ENCODE measurements at places on chromosomes 11 and 22.

- no peak for DNase-seq
Measured at GRCh38 chr22:33030923-33031525, 27.2 kb downstream of the SYN3 start.

DNA sequence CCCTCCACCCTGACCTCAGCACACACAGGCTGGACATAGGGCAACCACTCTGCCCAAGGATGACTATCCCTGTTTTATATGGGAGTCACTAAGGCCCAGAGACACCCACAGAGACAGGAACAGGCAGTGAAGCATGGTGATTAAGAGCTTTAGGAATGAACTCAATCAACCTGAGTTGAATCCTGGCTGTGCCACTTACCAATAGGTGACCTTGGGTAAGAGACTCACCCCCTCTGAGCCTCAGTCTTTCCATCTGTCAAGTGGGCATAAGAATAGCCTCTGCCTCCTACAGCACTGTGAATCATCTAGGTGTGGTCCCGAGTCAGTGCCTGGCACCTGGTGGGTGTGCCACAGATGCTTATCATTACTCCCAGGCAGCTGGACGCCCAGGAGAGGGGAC is 6.8 kb downstream of the CRYBB1 start:
- no peak for DNase-seq

- no peak for DNase-seq
Measured at GRCh38 chr11:87736928-87737327, 438.3 kb downstream of the RAB38 start.

DNA sequence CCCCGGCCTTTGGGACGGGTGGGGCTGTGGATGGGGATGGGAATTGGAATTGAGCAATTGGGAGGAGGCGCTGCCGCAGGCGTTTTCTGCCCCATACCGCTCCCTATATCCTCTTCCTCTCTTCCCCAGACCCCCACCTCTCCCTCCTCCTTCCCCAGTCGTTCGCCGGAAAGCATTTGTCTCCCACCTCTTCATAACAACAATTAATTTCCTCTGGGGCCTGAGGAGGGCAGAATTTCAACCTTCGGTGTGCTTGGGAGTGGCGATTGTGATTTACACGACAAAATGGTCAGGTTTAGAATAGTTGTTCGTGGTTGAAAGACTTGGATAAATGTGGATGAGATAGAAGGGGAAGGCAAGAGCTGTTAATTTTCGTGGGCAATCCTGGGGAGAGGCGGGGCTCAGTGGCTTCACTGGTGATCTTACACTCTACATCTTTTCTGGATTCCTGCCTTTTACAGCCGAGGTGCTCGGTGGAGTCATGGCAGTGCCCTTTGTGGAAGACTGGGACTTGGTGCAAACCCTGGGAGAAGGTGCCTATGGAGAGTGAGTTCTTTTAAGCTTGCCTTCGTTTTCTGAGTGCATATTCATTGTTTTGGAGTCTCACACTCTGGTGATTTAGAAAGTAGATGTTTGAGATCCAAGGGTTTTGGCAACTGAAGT is 1.5 kb downstream of the CHEK1 start:
- no peak for DNase-seq

DNA sequence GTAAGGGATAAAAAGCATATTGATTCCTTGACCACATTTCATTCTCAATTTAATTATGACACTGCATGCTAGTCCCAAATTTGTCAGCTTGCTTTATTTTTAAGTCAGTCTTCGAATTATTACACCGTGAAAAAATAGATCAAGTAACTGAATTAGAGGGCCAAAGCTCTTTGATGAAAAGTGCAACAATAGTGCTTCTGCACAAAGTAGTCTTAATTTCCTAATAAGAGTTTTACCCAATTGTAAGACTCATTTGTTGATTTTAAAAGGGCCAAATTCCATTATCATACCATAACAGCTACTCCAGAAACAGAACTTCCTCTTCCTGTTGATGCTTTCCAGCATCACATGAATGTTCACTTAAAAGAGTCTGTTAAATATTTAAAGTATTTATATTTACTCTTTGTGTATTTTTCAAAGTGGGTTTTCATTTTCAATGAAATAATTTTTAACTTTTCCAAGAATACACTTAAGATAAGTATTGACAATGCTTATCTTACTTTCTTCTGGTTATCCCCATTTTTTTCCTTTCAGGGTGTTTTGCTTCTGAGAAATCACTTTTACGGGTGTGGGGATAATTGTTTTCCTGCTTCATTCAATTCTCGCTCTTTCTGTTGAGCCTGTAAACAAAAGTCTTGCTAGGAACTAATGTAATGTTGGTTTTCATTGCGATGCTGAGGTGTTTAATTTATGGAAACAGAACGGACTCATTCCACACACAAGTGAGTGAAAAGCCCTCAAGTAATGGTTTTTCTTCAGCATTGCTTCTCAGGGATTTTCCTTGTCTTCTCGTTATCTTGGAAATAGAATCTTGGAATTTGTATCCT is 2.1 kb downstream of the ARHGEF12 start:
- no peak for DNase-seq

- DNase-seq, result peak; percentile 52
Measured at GRCh38 chr11:47399860-47400767, 8.3 kb upstream of the SLC39A13 start.

DNA sequence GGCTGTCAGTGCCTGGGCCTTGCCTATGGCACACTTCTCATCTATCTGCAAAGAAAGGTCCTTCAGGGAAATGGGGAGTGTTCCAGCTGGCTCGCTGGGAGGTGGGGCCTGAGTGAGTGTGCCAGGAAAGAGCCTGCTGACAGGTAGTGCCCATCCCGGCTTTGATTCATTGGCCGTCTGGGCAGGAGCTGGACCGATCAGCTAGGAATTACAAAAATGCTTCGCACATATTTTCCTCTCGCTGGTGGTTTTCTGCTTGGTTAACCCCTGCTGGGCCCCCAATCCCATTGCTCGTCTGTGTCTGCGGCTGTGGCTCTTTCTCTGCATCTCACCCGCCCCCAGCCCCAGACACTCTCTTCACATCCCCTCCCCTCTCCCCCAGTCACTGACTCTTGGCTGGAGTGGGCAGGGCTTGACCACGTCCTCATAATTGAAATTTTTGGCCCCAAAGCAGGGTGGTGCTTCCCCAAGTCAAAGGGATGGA is 10.8 kb downstream of the LIF start:
- DNase-seq, result no peak

DNA sequence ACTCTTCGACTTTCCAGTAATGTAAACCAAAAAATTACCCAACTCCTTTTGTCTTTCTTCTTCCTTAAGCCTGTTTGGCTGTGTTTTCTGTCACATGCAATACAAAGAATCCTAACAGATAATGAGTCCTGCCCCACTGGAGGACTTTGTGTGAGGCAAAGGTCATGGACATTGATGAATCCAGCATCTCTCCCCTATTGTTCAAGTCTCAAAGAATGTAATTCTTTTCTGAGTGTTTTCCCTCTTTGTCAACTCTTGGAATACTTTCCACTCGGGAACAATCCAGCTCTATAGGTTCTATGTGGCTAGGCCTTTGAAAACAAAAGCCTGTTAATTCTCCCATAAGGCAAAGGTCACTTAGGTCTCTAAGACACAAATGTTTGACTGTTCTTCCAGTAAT is 100.7 kb downstream of the FAR1 start:
- no peak for DNase-seq

- no peak for DNase-seq
Measured at GRCh38 chr11:108807262-108807661, 142.4 kb downstream of the DDX10 start.

- DNase-seq, result no peak
Measured at GRCh38 chr22:18987765-18988164, 51.7 kb upstream of the PRODH start.
